ENCODE measurements at places on chromosomes 7 and 10.

GRCh38 chr10:113843972-113844485, 9.9 kb downstream of the DCLRE1A start:
- peak; percentile 7 for DNase-seq

DNA sequence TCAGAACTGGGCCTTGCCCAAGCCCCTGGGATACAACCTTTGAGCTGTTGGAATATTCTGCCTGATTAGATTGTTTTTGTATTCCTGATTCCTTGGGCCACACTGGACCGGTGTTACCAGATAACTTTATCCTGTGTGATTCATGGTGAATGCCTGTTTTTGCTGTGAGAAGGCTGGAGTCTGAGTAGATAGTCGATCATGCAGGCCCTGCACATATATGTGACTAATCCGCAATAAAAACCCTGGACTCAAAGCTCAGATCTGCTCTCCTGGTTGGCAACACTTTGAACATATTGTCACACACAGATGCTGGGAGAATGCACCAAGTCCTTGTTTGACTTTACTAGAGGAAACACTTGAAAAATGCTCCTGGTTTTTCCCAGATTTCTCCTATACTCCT, 183.9 kb upstream of the MBL2 start:
- no peak for DNase-seq

DNA sequence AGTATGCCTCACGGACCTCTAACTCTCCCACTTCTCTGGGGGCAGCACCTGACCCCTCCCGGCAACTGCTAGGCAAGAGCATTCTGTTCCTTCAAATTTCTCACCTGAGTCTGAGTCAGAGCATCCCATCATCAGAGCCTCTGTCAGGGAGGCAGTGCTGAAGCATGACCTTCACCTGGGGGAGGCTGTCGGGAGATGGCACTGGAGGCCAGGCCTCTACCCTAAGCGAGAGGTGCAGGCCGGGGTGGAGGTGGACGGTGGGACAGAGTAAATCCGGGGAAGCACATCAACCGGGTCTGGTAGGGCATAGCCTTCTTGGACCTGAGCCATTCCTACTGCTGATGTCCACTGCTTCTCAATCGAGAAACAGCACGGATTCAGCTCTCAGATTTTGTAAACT, 90.4 kb downstream of the SPAG6 start:
- DNase-seq, result no peak

DNA sequence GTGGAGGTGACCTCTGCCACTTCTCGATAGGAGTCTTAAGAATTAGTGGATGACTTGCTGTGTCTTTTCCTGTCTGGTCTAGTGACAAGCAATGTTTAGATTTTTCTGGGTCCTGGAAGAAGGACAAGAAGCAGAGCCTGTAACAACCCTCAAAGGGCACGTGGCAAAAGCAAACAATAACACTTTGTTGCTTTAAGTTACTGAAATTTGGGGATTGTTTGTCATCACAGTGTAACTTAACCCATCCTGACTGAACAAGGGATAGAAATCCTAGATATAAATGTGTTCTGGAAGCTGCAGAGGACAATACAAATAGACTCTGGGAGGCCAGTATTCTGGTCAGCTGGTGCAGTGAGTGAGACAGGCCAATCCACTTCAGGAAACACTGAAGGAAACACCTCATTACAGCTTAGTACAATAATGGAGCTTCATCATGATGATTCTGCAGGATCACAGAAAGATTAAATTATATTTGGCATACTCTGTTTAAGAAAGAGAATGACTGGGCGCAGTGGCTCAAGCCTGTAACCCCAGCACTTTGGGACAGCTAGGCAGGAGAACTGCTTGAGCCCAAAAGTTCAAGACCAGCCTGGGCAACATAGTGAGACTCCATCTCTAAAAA, 23.3 kb downstream of the ENKUR start:
- DNase-seq, result no peak

GRCh38 chr10:31383810-31384588, 65.0 kb downstream of the ZEB1 start:
- DNase-seq, result no peak

DNA sequence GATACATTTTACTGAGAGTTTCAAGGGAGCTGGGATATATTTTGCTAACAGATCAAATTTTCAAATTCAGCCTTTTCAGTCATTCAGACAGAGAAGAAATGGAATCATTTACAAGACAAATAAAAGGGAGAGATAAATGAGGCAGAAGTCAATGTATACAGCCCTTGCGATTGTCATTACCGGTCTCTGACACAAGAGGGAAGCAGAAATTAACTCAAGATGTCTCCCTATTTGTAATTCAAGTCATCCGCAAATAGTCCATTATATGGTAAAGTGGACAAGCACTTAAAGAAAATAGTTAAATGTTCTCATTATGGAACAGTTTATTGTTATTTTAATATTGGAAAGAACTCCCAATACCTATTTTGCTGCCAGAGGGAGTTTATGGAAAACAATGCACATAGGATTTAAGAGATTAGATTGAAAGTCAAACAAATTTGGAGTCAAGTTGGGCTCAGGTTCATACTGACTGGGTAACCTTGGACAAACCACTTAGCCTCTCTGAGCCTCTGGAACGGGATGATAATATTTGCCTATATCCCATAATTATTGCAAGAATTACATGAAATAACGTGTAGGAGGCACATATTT, 89.3 kb upstream of the PRKCQ start:
- DNase-seq, result peak; percentile 44

GRCh38 chr10:31475519-31475918, 156.5 kb downstream of the ZEB1 start:
- DNase-seq, result no peak

- no peak for DNase-seq
Observed at GRCh38 chr10:10804061-10804460, 213.6 kb upstream of the CELF2 start.

GRCh38 chr10:15155978-15156656, 12.4 kb downstream of the NMT2 start:
- no peak for DNase-seq

DNA sequence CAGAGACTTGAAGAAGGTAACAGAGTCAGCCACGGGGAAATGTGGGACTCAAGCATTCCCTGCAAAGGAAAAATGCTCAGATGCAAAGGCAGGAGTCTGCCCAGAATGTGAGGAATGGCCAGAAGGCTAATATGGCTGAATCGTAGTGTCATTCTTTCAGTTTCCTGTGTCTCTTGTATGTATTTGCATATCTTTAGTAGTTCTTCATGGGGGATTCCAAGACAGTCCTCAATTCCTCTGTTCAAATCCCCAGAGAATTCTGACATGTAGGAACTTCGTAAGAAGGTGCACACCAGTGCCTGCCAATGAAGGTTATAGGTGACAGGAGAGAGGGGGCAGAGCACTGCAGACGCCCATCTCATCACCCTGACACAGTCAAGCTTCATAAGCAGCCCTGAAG, 154.4 kb downstream of the CACNB2 start:
- no peak for DNase-seq

- no peak for DNase-seq
Observed at GRCh38 chr7:154767142-154767541, 235.8 kb downstream of the PAXIP1 start.

DNA sequence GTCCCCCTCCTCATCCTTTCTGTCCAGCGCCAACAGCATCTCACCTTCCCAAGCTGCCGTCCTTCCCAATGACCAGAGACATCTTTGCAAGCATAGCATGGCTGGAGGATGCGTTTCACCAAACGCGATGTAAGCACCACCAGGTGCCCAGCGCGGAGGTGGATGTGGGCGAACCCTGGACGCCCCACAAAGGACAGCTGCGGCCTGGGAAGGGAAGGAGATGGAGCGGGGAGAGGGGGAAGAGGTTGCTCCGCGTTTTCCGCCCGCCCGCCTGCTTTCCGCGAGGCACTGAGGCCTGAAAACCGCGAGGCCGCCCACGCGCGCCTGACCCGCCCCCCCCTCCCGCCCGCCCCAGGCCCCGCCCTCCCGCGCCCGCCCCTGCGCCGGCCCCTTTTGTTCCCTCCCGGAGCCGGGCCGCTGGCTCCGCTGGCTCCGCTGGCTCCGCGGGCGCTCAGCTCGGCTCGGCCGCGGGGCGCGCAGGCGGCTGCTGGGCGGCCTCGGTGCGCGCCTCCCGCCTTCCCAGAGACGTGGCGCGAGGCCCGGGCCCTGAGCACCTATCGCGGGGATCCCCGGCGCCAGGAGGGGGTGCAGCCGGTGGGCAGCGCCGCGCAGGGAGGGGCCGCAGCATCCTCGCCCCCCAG, at the start of gene CLIP2:
Gene CLIP2, plus strand, starts transcription at position 390 of the 641 bp plus-strand sequence. CDS start 28,140 bp downstream, outside the sequence.
- peak; percentile 77 for DNase-seq

- no peak for DNase-seq
Observed at GRCh38 chr10:75593692-75594556, 162.5 kb downstream of the LRMDA start.

GRCh38 chr7:672891-673290, 53.6 kb upstream of the DNAAF5 start:
- no peak for DNase-seq

DNA sequence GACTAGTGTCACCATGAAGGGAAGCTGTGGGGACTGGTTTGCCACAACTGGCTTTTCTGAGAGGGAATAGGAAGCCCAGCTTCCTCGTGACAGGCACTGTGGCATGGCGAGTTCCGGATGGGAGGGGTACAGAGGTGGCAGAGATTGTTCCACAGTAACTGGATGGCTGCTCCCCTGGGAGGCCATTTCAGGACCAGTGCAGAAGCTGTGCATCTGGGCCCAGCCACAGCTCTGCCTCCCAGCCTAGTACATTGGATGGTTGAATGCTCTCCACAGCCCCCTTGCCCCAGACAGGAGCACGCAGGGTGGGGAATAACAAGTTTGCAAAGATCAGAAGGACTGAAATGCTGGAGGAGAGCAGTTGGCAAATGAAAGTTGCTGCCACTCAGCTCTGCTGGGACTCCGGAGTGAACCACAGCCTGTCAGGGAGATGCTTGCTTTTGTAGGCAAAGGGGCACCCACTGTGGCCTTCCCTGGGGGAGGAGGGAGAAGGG, 51.8 kb downstream of the GSDME start:
- no peak for DNase-seq

- DNase-seq, result no peak
Observed at GRCh38 chr10:12628964-12629766, 279.8 kb downstream of the CAMK1D start.

- no peak for DNase-seq
Observed at GRCh38 chr7:6128205-6128604, 97.0 kb downstream of the ANKRD61 start.

DNA sequence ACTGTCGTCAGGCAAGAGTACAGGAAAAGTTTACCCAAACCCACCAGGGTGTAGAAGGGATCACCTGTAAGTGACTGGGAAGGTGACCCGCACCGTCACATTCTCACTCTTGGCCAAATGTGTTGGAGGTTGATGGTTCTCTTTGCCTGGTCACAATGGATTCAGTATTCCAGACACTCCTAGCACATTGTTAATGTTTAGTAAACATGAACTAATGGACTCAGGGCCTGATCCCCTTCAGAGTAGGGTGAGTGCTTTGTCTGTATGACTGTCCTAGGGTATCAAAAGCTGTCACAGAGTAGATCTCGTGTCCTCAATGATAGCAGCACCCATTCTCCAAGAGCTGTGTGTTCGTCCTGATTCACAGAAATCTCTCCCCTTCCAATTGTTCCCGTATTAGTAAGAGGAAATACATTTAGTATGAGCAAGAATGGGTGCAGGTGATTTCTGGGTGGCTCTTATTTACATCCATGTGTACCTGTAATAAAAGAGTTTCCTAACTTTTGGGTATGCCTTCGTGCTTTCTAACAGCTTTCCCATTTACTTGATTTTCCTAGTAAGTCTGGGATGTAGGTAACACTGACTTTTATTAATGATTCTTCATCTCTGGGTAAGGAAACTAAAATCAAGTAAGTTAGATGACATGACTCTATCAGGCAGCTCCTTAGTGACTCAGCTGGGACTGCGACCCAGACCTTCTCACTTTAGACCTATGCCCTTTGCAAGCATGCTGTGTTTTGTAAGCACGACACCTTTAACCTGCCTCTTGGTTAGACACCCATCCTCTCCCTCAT, 4.7 kb downstream of the EEPD1 start:
- peak; percentile 9 for DNase-seq

GRCh38 chr10:62096256-62096933, 172.2 kb downstream of the RTKN2 start:
- no peak for DNase-seq

All from HT-29 (cell line).